ENCODE measurements at places on chromosomes 16 and 17. TPM values are rescaled to one million over a fixed set of nuclear protein-coding genes. Genes with fewer than 3 reads are reported as not detected.

Gene CX3CL1
- 0.15 TPM for total RNA-seq

Gene NACA2
- total RNA-seq = 0.10 TPM

Gene SPNS2
- 10.7 TPM for total RNA-seq

Gene RPRML
- total RNA-seq = not detected

Gene GJC1
- total RNA-seq = 33.3 TPM

Gene TP53TG3B
- total RNA-seq = 0.37 TPM

Gene CLEC3A
- not detected for total RNA-seq

Gene CTRL
- total RNA-seq = 1.8 TPM

Gene KRT31
- total RNA-seq = not detected

Gene TP53TG3C
- total RNA-seq = 0.11 TPM

Gene VAMP2
- total RNA-seq = 20.5 TPM

Gene CNTNAP4
- not detected for total RNA-seq

Gene EFNB3
- total RNA-seq = 1.7 TPM

Gene KREMEN2
- 2.1 TPM for total RNA-seq

Gene ZNF830
- 14.9 TPM for total RNA-seq

Gene G6PC1
- not detected for total RNA-seq

Gene CCL15
- total RNA-seq = not detected

Gene ZFP3
- total RNA-seq = 0.89 TPM

Gene PIK3R5
- total RNA-seq = 0.18 TPM

Gene KRT27
- total RNA-seq = not detected

Gene CDH8
- total RNA-seq = 0.38 TPM

Gene CASKIN1
- 3.9 TPM for total RNA-seq

Gene MPP2
- 2.4 TPM for total RNA-seq

Gene KCNH4
- total RNA-seq = 0.61 TPM

Gene ZSCAN10
- total RNA-seq = not detected

Gene CA5A
- not detected for total RNA-seq

Gene EMC6
- total RNA-seq = 164 TPM

Gene KCNAB3
- total RNA-seq = 3.0 TPM

Gene PIMREG
- 49.9 TPM for total RNA-seq

Gene LIMD2
- total RNA-seq = 9.8 TPM

Gene TRIM65
- total RNA-seq = 40.2 TPM

Gene VAT1L
- 0.01 TPM for total RNA-seq

Gene CARD14
- total RNA-seq = 0.26 TPM

Gene ZNF205
- 15.1 TPM for total RNA-seq

Gene PARD6A
- total RNA-seq = 1.4 TPM

Gene TBC1D3L
- 9.3 TPM for total RNA-seq

Gene AIPL1
- not detected for total RNA-seq

Gene XAF1
- not detected for total RNA-seq

Gene IGFALS
- total RNA-seq = not detected

Gene PSMD3
- 145 TPM for total RNA-seq

Gene TBC1D3E
- total RNA-seq = not detected

Gene TLCD1
- total RNA-seq = 46.7 TPM

Gene ADAMTS18
- 0.01 TPM for total RNA-seq

Gene MYCBPAP
- 0.94 TPM for total RNA-seq

Gene FOXN1
- not detected for total RNA-seq
